ENCODE measurements at places on chromosomes 7 and 10. TPM values are rescaled to one million over a fixed set of nuclear protein-coding genes. Genes with fewer than 3 reads are reported as not detected.
A peak's percentile ranks its signal among the peaks of the same experiment; 100 is the strongest.

- DNase-seq: no peak
These were observed 23.7 kb upstream of the DDC start for GRCh38 chr7:50588937-50589336.

- DNase-seq: no peak
These were observed 66.4 kb downstream of the TAC1 start for GRCh38 chr7:97798046-97799019.

- DNase-seq: no peak
These were observed 2.4 kb downstream of the CDK6 start for GRCh38 chr7:92833766-92834506.

GRCh38 chr10:89382757-89383156, 4.9 kb downstream of the IFIT1B start:
- DNase-seq: no peak

- DNase-seq: no peak
These were observed 393.1 kb downstream of the TNS3 start for GRCh38 chr7:47188653-47189315.

DNA sequence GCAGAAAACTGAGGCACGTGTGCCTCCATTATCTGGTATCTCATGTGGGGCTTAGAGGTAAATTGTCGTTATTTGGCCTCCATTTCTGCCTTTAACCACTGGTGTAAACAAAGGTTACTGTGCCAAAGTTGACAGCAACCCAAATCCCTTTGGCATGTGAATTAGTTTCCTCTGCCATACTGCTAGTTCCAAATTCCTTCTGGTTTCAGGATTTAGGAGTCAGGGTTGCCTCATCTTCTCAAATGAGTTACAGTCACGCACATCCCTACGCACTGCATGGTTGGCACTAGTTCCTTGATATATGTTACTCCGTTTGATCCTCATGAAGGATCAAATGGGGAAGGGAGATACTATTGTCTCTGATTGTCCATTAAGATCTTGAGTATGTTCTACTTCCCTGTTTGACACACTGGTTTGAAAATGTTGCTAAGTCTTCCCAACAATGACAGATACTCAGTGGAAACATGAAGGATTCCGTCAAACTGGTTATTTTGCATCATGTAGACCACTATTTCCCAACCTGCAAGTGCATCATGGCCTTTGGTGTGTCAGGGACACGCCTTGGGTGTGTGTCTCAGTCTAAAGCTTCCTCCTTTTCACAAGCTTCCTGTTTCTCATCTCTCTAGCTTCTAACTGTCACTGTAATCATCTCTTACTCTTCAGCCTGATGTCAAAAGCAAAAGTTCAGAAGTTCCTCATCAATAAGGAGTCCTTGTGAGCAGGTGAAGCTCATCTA, at the start of gene LIPN:
Gene LIPN, plus strand, starts transcription at position 655 of the 736 bp plus-strand sequence. CDS start 1,386 bp downstream, outside the sequence.
- no peak for DNase-seq

DNA sequence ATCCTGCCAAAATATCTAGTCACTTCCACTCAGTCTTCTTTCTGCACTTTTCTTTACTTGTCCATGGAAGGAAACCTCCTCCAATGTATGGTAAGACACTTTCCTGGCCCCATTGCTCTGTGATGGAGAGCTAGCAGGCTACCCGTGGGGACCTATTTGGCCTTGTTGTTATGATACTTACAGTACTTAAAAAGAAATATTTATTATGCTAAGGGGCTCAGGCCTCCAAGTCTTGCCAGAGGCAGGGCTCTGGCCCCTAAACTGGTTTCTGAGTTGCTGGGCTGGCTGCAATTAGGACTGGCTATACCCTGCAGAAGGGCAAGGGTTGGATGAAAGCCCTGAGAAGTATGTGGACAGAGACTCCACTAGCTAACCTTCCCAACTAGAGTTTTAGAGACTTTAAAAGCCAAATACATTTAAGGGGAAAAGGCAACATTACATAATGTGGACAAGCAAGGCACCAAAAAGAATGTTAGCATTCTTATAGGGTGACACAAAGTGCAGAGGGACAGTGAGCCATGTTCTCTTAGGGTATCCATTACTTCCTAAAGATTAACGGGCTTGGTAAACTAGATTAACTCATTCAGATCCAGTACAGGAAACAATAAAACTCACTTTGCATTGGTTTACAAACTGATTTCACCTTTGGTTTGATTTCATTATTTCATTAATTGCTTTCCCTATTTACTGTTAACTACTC, 84.9 kb upstream of the INHBA start:
- no peak for DNase-seq

GRCh38 chr10:36778651-36779050, 346.7 kb upstream of the ANKRD30A start:
- DNase-seq: no peak

GRCh38 chr7:98500764-98501163, 99.9 kb upstream of the BAIAP2L1 start:
- DNase-seq: no peak

DNA sequence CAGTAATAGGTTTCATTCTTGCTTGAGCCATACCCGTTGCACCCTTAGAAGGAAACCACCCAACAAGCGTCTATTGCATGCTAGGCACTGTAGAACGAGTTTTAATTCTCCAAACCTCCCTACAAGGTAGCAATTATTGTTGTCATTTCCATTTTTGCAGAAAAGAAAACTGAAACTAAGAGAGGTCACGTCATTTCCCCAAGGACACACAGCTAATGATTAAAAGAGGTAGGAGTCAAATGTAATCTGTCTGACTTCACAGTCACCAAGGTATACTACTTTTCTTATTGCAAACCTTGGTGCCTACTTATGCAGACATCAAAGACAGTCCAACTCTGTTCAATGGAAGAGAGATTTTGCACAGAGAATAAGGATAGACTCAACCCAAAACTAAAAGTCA, 49.1 kb upstream of the C1QL3 start:
- DNase-seq: no peak

GRCh38 chr10:69800109-69800508, 1.6 kb upstream of the COL13A1 start:
- DNase-seq: peak; percentile 67

GRM3 gene
- not detected for total RNA-seq

GRCh38 chr10:24721229-24722106, 2.2 kb downstream of the ARHGAP21 start:
- DNase-seq: no peak

- DNase-seq: no peak
These were observed 191.0 kb downstream of the EVX1 start for GRCh38 chr7:27433581-27433980.

DNA sequence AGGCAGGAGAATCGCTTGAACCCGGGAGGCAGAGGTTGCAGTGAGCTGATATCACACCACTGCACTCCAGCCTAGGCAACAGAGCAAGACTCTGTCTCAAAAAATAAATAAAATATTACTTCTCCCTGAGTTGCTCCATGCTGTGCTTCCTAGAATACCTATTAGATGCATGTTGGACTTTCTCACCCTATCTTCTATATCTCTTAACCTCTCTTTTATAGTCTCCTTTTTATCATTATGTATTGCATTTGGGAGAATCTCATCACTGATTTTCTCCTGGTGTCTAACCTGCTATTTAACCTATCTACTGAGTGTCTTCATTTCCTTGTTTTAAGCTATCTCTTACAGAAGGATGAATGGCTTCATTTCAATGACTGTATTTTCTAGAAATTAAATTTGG, 32.1 kb upstream of the NANOS1 start:
- DNase-seq: no peak

SRGN gene
- total RNA-seq: 1.8 TPM

GRCh38 chr7:92694211-92694610, 104.0 kb upstream of the FAM133B start:
- DNase-seq: no peak

CYP2W1 gene
- not detected for total RNA-seq

- no peak for DNase-seq
These were observed 9.8 kb upstream of the AEBP1 start for GRCh38 chr7:44094365-44094764.

- DNase-seq: no peak
These were observed 982 bp downstream of the PGAM1 start for GRCh38 chr10:97426776-97427570.

DNA sequence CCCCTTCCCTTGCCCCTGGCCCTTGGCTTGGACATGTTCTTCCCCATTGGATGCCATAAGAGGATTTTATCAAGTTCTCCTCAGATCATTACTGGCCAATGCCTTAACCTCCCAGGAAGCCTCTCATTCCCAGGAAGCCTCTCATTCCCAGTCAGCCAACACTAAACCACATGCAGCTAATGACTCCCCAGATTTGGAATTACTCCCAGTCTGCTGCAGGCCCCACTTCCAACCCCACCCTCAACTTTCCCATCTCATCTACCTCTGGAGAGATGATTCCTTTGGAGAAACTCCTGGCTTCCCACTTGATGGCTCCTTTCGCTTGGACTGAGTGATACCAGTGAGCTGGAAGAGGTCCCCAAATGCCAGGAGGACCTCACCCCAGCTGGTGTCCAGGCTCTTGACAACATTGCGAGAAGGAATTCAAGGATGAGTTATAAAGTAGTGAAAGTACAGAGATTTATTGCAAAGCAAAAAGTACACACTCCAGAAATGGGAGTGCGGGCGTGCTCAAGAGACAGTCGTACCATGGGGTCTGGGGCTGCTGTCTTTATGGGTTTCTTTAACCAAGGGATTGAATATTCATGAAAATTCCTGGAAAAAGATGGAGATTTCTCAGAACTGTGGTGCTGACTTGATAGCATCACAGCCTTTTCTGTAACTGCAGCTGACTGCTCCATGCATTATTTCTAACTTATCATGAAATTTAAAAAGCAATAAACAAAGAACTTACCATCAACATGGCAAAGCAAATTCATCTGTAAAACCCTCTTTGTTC, 117.2 kb upstream of the ADCY1 start:
- DNase-seq: no peak

SPDYE1 gene
- not detected for total RNA-seq

CYP3A4 gene
- 0.25 TPM for total RNA-seq

- DNase-seq: no peak
These were observed 24.0 kb downstream of the COL26A1 start for GRCh38 chr7:101386558-101387231.

UPP1 gene
- 42.7 TPM for total RNA-seq

ATG9B gene
- 2.1 TPM for total RNA-seq

DNA sequence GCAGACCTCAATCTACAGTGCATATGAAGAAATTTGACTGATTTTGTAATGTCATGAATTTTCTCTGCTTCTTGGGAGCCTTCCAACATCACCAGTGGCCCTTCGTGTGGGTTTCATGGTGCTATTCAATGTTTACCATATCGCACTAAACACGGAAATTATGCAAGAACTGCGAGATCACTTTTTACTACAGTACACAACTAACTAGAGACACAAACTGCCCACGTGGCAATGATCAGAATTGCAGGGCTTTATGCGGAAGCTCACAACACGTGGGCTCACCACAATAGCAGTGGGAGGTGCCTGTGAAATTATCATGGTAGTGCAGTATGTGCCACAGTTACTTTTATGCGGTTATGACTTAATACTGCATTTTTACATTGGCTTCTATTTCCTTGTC, 449.7 kb upstream of the KLF6 start:
- DNase-seq: no peak

GRCh38 chr10:11106621-11107374, 89.1 kb downstream of the CELF2 start:
- no peak for DNase-seq

- DNase-seq: no peak
These were observed 695 bp downstream of the HSPA12A start for GRCh38 chr10:116741391-116742351.

XRCC2 gene
- 14.8 TPM for total RNA-seq

EPHB6 gene
- 12.6 TPM for total RNA-seq

ZNF804B gene
- total RNA-seq: not detected

DNA sequence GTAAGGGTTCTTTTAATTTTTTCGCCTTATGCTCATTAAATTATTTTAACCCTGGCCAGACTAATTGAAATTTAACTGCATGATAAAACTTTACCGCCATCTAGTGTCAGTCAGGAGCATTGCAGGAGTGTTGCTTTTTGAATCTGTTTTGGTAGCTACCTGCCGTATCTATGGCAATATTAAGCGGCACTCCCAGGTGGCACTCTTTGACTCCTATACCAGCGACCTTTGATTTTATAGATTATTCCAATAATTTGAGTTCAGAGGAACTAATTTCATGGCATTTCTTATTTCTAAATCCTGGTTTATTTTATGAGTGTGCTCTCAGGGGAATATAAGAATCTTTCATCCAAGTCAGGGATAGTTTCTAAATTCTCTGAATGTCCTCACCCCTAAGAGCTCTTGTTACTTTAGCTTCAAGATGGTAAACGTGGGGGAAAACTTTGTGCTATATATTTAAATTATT, 198.9 kb downstream of the REEP3 start:
- DNase-seq: peak; percentile 62

WDFY4 gene
- total RNA-seq: 0.22 TPM

PAX4 gene
- total RNA-seq: not detected

GRCh38 chr7:33645104-33645503, 260.2 kb upstream of the BMPER start:
- DNase-seq: no peak

- no peak for DNase-seq
These were observed 27.1 kb downstream of the PCGF5 start for GRCh38 chr10:91247360-91248111.

DNA sequence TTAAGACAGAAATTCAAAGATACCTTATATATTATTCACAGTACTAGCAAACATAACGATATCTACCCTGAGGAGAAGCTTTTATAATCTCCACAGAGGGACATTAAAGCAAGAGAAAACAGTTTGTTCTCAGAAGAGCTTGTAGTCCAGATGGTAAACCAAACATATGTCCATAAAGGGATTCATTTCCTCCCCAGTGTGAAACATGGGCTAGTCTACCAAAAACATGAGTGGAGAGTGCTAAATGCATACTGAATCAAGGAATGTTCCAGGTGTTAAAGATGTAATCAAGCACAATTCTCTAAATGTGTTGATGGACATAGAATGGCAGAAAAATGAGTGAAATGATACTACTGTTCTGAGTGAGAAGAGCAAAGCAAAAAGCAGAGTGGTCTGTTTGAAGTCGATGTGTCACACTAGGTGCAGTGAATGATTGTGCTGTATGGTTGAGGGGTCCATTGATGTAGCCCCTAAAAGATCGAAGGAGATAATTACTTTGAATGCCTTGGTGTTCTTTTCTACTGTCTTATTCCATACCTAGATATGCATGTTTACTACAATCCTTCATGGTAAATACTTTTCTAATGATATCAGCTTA, 25.3 kb downstream of the BCAP29 start:
- DNase-seq: no peak

MMRN2 gene
- total RNA-seq: 8.3 TPM

DNA sequence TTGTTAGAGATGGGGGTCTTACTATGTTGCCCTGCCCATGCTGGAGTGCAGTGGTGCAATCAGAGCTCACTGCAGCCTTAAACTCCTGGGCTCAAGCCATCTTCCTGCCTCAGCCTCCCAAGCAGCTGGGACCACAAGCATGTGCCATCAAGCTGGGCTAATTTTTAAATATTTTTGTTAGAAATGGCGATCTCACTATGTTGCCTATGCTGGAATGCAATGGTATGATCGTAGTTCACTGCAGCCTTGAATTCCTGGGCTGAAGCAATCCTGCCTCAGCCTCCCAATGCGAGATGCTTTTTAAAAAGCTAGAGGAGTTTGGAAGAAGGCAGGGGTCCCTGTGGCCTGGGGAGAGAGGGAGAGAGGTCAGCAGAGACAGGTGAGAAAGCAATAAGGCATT, 600.1 kb upstream of the AUTS2 start:
- DNase-seq: no peak

All from HCT116 (cell line).